ENCODE measurements at places on chromosomes 5 and 9. TPM values are rescaled to one million over a fixed set of nuclear protein-coding genes. Genes with fewer than 3 reads are reported as not detected.

DNA sequence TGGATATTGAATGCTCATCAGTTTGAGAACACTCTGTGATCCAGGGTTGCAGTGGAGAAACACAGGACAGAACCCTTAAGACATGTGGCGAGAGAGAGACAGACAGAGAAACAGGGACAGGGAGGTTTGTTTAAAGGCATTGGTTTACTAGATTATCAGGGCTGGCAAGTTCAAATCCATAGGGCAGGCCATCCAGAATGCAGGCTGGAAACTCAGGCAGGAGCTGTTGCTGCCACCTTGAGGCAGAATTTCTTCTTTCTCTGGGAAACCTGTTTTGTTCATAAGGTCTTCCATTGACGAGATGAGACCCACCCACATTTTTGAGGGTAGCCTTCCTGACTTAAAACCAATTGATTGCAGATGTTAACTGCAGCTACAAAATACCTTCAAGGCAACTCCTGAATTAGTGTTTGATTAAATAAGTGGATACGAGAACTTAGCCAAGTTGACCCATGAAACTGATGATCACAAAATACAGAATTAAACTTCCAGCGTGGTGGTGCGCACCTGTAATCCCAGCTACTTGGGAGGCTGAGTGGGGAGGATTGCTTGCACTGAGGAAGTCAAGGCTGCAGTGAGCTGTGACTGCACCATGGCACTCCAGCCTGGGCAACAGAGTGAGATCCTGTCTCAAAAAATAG lies 55.9 kb downstream of the NSUN2 start:
- DNase-seq: no peak

Gene AHRR
- total RNA-seq: 24.0 TPM

GRCh38 chr5:59745415-59745863 lies 148.1 kb downstream of the PDE4D start:
- DNase-seq: no peak

DNA sequence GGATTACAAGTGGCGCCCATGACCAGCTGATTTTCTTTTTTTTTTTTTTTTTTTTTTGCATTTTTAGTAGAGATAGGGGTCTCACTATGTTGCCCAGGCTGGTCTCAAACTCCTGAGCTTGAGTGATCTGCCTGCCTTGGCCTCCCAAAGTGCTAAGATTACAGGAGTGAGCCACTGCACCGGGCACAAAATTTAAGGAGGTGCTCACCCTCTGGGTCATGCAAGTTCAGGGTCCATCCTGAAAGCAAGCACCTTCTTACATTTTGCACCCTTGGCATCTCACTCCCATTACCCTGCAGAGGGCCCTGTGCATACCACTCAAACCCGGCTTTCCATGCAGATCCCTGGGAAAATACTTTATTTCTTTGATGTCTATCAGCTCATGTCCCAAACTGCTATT lies 95.6 kb upstream of the ADRA1B start:
- DNase-seq: no peak

DNA sequence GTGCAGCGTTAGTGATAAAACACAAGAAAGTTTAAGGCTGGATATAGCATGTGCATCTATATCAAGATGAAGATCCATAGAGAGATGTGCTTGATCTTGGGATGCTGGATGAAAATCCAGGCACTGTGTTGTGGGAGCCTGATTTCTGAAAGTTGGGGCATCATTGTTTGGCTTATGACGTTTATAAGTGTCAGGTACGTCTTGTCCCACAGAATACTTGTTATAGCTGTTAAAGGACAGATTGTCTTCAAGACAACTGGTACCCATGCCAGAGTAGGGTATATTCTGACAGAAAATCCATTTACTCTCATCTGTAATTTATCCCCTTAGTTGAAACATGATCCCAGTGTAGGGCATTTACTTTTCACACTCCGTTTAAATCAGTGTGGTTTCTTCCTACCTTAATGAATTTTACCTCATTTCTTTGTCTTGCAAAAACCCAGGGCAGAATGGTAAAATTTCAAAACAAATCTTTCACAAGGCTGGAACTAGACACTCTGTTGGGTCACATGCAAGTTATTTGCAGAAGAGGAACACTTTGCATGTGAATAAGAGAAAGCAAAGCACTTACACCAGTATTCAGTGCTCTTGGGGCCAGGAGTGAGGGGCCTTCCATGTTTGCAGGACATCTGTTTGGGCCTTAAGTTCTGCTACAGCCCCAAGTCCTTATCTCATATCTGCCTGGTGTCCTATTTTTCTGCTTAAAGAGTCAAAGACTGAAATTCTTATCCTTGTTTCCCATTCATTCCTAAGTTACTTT lies 73.3 kb downstream of the GHR start:
- no peak for DNase-seq

GRCh38 chr5:4246447-4246846 lies 650.8 kb downstream of the IRX1 start:
- no peak for DNase-seq

Gene NEUROG1
- total RNA-seq: not detected

GRCh38 chr5:145840458-145841132 lies 5.5 kb upstream of the PRELID2 start:
- no peak for DNase-seq

Gene KIF20A
- total RNA-seq: 59.1 TPM

Gene RNF208
- 6.0 TPM for total RNA-seq

GRCh38 chr9:134598884-134599245 lies 42.7 kb upstream of the COL5A1 start:
- DNase-seq: no peak

Gene C9orf153
- not detected for total RNA-seq

All from activated naive CD8-positive, alpha-beta T cell treated with anti-CD3 and anti-CD28 coated beads for 36 hours (primary cell).